Liver (tissue), 10 donors: ENCODE measurements at places on chromosomes 3 and 15. TPM values are rescaled to one million over a fixed set of nuclear protein-coding genes. Genes with fewer than 3 reads are reported as not detected.

The FAM174B gene
- polyA plus RNA-seq, result 4.5 TPM

The CCR8 gene
- not detected for polyA plus RNA-seq

DNA sequence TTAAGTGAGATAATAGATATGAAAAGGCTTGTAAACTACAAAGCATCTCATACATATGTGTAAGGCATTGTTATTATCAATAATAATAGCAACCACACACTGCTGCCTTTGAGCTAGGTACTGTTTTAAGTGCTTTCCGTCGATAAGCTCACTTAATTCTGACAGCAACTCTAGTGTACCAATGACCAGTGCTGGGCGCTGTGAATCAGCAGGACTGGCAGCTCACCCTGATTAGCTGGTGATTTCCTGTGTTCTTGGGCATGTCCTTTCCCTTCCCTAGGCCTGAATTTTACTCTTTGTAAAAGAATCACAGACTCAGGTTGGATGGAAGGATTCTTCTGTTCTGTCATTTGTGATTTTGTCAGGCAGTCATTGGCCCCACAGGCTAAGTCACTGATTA is 215.6 kb downstream of the LPP start:
- DNase-seq, result no peak

The SLC41A3 gene
- polyA plus RNA-seq, result 11.2 TPM

The PRSS50 gene
- polyA plus RNA-seq, result 0.02 TPM

DNA sequence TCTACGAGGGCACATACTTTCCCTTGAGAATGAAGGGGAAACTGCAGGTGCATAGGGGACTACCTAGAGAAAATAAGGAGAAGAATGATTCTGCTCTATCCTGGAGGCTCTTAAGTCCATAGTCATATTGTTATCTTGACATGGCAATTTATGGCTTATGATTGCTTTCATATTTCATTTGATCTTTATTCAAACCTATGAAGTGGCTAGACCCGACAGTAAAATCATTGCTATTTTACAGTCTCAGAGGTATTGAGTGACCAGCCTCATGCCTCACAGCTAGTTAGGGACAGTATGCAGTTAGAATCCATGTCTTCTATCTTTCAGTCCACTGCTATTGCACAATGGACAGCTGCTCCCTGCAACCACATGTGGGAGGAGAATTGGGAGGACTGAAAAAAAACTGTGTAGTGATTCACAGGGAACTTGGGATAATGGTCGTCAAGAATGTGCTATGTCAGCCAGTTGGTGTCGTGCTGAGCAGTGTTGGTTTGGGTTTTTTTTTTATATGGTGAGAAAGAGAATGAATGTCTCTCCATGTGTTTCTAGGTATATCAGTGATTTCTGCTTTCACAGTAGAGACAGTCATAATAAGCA is 63.2 kb upstream of the SPPL2A start:
- DNase-seq, result no peak

The FSTL1 gene
- 28.4 TPM for polyA plus RNA-seq

- no peak for DNase-seq
These were observed 222.7 kb downstream of the ARPP21 start for GRCh38 chr3:35862057-35862456.

DNA sequence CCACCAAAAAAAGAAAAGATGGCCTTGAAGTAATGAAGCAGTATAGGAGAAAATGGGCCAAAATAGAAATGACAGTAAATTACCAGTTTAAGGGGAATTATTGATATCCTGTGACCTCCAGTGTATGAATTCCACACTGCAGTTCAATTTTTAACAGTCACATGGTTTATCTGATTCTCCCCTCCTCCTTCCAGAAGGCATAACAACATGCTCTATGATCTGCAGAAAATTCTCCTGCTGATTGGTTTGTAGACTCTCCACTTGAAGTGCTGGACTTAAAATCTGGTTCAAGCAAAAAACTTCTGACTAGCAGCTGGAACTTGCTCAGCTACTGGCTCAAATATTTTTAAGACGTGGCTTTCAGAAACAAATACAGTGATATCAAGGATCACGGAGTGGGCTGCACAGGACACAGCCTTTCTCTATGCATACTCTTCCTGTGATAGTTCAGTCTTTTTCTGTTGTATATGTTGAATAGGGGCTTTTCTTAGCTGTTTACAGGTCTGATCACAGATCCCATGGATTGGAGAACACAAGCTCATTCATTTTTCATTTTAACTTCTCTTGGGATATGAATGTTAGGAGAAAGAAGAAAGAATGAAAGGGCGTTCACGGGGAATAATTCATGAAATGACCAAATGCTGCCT is 211.5 kb downstream of the LSAMP start:
- DNase-seq, result no peak
